OCI-M1 (cell line): ENCODE measurements at places on chromosomes 13 and 19.

GRCh38 chr19:57800696-57801095 lies 14.0 kb downstream of the ZNF552 start:
- no peak for DNase-seq

- DNase-seq = no peak
These were observed 19.9 kb downstream of the KDM4B start for GRCh38 chr19:4988770-4989251.

- peak; percentile 55 for DNase-seq
These were observed 3.7 kb upstream of the SIN3B start for GRCh38 chr19:16825312-16826052.

GRCh38 chr19:6233827-6234511 lies 45.8 kb downstream of the MLLT1 start:
- no peak for DNase-seq

DNA sequence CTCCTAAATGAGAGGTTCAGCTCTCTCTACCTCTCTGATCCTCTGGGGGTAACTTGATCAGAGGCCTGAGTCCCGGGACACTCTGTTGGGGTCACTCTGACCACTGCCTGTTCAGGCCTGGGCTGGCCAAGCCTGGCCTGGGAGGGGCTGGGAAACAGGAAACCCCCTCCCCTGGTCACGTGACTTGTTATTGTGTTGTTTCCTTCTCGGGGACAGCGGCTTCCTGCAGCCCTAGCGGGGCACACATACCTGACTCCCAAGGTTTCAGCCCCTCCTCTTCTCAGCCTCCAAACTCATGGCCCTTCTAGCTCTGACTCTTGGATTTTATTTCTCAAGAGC lies at the start of gene USHBP1:
Gene USHBP1, minus strand, starts transcription at position 105 of the 339 bp plus-strand sequence. CDS start 446 bp downstream, outside the sequence.
- DNase-seq = no peak

DNA sequence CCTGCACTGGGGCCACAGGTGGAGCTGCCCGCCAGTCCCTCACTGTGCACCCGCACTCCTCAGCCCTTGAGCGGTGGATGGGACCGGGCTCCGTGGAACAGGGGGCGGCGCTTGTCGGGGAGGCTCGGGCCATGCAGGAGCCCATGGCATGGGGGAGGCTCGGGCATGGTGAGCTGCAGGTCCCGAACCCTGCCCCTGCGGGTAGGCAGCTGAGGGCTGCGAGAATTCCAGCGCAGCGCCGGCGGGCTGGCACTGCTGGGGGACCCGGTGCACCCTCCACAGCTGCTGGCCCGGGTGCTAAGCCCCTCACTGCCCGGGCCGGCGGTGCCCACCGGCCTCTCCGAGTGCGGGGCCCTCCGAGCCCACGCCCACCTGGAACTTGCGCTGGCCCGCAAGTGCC lies 877.5 kb upstream of the PCDH9 start:
- DNase-seq = no peak

- DNase-seq = no peak
These were observed 394.2 kb downstream of the ITGBL1 start for GRCh38 chr13:101846701-101847100.

DNA sequence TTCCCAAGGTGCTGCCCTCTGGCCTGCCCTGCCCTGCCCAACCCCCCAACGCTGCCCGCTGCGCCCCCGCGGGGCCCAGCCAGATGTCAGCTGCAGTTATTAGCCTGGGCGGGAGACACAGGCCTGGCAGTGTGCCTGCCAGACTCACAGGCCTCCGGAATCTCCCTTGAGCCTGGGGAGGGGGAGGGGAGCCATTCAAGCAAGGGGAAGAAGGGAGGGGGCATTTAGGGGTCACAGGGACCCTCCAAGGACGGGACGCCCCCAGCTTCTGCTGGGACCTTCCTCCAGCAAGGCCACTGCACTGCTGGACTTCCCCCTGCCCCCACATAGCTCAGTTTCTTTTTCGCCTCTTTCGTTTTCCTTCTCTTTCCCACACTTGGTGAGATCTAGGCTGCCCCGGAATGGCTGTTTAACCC lies 2.6 kb upstream of the JUNB start:
- DNase-seq = peak; percentile 80

- peak; percentile 23 for DNase-seq
These were observed 1.3 kb downstream of the SAFB start for GRCh38 chr19:5624018-5624663.

GRCh38 chr13:81171065-81171647 lies 830.2 kb upstream of the SPRY2 start:
- peak; percentile 69 for DNase-seq

GRCh38 chr19:53782698-53783097 lies 41.4 kb downstream of the NLRP12 start:
- DNase-seq = no peak

GRCh38 chr13:22253107-22253506 lies 582.2 kb downstream of the FGF9 start:
- DNase-seq = no peak

DNA sequence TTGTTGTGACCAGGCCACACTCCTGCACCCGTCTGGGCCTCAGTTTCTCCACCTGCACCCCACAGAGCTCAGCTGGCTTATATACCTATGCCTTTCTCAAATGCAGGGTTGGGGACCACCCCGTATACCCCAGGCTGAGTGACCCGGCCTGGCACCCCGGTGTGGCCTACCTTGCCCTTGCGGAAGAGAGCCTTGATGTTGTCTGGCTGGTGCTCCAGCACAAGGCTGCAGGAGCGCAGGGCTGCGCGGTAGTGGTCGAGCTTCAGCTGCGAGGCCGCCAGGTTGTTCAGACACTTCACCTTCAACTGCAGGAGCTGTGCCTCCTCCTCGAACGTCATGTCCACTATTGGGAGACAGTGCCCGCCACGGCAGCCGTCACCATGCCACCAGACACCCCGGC lies 5.9 kb downstream of the FKBP8 start:
- no peak for DNase-seq

- DNase-seq = no peak
These were observed 65.3 kb upstream of the TM9SF2 start for GRCh38 chr13:99435998-99436397.
